ENCODE measurements at places on chromosomes 7 and 10.
A peak's percentile ranks its signal among the peaks of the same experiment; 100 is the strongest.

GRCh38 chr7:27532314-27532713, 130.4 kb downstream of the HIBADH start:
- no peak for DNase-seq

DNA sequence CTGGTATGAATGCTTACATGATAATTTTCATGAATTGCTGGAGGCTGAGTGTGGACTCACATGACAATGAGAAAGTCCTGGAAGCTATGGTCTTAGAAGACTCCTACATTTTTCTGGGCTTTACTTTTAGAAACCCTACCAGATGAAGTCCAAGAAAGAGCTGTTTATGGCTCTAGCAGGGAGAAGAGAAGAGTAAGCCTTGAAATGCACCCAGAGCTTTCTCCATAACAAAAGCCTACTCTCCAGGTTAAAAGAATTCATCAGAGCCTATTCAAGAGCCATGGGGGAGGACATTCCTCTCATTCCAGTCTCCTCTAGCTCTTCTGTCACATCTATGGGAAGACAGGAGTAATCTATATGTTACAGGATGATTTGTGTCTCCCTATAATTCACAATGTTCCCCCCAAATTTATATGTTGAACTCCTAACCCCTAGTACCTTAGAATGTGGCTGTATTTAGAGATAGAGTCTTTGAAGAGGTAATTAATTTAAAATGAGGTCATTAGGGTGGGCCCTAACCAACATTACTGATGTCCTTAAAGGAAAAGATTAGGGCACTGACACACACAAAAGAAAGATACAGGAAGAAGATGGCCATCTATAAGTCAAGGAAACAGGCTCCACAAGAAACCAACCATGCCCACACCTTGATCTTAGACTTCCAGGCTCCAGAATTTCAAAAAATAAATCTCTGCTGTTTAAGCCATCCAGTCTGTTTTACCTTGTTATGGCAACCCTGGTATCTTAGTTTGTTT, 193.8 kb upstream of the PTER start:
- no peak for DNase-seq

DNA sequence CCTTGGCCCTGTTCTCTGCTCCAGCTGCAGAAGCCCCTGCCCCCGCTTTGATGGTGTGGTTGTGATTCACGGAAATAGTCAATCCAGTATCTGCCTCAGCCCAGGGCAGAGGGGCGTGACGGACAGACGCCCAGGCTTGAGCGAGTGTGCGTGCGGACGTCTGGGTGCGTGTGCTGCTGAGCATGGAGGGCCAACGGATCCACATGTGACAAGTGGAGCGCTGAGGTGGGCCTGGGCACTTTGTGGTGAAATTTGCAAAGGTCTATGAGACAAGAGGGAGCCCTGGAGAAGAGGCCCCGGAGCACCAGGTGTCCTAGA, 94.4 kb downstream of the WDR37 start:
- no peak for DNase-seq

- no peak for DNase-seq
These were observed 160.6 kb upstream of the SHH start for GRCh38 chr7:155972651-155973390.

GRCh38 chr10:90041585-90041984, 340.2 kb downstream of the KIF20B start:
- no peak for DNase-seq

- DNase-seq, result no peak
These were observed 222.3 kb downstream of the SFMBT2 start for GRCh38 chr10:7188456-7189050.

DNA sequence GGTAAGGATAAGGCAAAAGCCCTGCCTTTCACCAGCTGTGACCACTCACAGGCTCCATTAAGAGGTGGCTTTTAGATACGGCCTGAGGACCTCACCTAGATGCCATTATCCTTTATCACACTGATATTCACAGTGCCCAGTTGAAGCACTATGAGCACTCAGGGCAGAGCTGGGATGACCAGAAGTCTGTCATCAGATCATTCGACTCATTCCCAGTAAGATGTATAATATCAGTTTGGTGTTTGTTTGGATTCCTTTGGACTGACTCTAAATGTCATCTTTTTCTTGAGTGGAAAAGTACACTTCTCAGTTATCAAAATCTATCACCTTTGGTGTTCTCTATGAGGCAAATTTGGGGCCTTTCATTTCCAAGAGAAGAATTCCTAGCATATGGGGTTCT, 18.7 kb downstream of the CCDC136 start:
- DNase-seq, result no peak

GRCh38 chr7:104156842-104157277, 51.0 kb downstream of the ORC5 start:
- DNase-seq, result peak; percentile 64

- DNase-seq, result no peak
These were observed 54.1 kb downstream of the CYTH3 start for GRCh38 chr7:6218329-6218728.

DNA sequence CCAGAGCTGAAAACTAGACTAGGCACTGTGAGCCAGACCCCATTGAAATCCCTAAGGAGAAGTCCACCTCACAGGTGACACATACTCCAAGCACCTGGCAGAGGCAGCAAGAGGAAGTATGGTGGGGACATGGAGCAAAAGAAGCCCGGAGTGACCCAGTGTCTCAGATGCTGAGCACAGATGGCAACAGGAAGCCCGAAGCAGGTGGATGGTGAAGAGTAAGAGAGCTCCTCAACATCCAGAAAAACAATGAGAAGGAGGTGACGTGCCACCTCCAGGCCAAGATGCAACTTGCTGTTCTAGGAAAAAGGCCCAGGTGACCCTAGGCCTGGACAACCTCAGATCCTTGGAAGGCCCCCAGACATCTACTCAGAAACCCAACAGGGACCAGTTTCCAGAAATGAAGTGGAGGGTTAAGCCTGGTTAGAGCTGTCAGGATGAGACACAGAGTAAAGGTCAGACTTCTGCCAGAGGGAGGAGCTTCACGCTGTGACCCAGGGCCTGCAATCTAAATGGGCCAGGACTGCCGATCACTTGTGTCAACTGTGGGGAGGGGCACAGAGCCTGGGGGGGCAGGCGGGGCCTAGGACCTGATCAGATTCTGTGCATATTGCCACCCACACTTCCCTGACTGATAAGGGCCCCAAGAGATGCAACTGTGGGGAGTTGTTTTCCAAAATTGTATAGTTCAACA, 2.4 kb upstream of the COBL start:
- DNase-seq, result no peak

DNA sequence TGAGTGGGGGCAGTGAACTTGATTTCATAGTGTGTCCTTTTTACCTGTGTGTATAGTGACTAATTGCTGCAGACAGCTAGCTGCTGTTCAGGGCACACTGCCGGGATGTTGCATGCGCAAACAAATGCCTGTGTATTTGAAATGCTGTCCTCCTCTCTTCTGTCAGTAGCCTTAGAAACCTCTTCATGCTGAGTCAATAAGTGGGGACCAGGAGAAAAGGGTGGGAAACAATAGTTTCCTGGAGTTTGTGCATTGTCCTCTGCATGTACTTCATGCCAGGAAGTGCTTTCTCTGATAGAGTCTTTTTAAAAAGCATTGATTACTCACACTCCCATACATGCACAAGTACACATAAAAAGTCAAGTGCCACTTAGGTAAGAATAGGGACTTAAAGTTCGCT, 1183.7 kb upstream of the CELF2 start:
- DNase-seq, result no peak

All from NCI-H1105 treated with DMSO at 0.1 percent for 48 hours (cell line).